GM23338 (cell line): ENCODE measurements at places on chromosomes 2 and 18. TPM values are rescaled to one million over a fixed set of nuclear protein-coding genes. Genes with fewer than 3 reads are reported as not detected.

The C2orf15 gene
- total RNA-seq, result 6.4 and 8.4 TPM in 2 replicates

DNA sequence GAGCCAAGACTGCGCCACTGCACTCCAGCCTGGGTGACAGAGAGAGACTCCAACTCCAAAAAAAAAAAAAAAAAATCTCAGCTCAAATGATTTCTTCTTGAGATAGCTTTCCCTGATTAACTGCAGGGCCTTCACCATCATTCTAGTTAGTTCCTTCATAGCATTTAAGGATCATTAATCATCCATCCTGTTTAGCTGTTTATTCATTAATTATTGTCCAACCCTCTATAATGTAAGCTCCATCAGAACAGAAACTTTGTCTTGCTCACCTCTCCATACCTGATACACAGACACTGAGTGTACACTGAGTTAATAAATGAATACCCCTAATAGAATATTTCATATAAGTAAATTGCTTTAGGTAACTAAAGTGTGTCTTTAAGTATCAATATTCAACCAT, 42.2 kb upstream of the ENOSF1 start:
- DNase-seq, result no peak

The GAREM1 gene
- 5.6 and 6.0 TPM in 2 replicates for total RNA-seq

The ABCG5 gene
- total RNA-seq, result not detected in 2 replicates

The B3GNT2 gene
- 70.4 and 73.1 TPM in 2 replicates for total RNA-seq

- no peak for DNase-seq
These were observed 65.8 kb upstream of the CRIM1 start for GRCh38 chr2:36289731-36290130.

- DNase-seq, result peak; percentile 62
These were observed 699 bp upstream of the RAPGEF4 start for GRCh38 chr2:172734711-172735581.

DNA sequence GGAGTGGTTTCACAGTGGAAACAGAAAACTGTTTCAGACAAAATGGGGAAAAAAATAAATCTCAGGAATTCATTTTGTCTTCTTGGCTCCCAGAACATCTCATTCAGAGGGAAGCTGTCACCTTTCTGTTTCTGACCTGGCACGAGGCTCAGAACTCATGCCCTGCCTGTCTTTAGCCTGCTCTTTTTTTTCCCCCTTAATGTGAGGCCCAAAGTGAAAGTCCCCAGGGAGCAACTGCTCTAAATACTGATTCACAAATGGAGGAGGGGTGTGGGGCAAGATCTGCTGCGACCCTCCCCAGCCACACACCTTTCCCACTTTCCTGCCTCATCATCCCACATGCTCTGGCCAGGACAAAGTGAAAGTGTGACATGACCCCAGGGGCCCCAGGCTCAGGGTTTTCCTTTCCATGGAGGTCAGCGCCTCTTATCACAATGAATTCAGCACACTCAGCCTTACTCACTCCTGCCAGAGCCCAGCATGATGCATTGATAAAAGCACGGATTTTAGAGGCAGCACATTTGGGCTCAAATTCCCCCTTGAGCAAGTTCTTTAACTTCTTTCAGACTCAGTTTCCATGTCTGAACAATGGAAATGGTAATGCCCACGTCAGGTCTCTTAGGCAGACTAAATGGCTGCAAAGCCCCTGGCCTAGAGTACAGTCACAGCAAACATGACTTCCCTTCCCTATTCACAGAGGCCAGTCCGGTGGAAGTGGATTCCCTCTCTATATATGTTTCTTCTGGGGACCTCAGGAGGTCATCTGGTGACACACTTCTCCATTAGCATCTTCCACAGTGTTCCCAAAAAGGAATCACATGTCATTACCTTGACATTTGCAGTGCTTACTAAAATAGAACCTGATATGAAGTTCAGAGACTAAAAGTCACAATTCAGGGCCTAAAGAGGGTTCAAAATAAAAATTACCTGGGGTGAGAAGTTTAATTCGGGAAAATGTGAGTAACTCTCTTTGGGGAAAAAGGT, 55.3 kb upstream of the TMEM163 start:
- DNase-seq, result peak; percentile 11

The MAPRE3 gene
- total RNA-seq, result 3.7 and 4.5 TPM in 2 replicates

The HADHA gene
- 88.9 and 92.3 TPM in 2 replicates for total RNA-seq

DNA sequence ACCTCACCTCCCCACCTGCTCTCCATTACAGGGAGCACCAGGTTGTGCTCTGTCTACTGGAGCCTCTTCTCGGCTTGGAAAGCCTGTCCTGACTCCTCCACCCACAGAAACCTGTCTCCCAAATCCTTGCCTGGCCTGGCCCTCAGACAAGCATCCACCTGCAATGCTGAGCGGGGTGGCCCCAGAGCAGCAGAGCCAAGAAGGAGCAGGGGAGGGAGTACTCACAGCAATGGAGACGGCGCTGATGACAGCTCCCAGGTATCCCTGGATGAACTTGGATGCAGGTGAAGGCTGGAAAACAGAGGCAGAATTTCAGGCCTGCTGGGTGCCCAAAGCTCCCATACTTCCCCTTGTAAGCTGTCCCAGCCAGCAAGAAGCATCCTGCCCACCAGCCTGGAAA, 72.8 kb downstream of the SFXN5 start:
- DNase-seq, result no peak

DNA sequence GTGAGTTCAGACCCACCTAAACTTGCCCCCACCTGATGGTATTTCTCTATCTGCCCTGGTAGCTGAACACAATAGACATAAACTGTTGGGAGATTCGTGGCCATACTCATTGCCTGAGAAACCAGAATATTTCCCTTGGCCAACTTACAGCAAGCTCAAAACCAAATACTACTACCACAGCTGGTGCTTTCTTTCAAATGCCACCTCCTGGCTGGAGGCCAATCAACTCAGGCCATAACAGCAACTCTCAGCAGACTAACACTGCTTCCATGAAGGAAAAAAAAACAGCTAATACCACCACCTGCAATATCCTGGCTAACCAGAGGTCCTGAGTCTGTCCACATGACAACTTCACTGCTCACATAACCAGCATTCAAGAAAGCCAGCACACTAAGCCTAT, 373.1 kb downstream of the CMPK2 start:
- DNase-seq, result no peak

DNA sequence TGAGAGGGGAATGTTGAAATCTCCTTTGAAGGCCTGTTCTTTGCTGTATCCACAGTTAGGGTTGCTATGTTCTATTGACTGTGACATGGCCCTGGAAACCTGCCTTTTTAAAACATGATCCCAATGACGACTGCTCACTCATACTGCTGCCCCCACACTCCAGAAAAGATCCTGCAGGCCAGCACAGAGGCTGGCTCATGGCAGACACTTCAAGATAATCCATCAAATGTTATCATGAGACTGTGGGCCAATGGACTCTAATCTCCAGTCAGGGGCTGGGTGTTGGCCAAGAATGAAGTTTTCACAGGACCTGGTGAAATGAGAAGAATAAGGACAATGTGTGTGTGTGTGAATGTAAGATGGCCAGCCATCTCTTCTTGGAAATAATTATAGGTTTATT, 59.0 kb upstream of the THOC1 start:
- no peak for DNase-seq

GRCh38 chr2:216584112-216584511, 49.1 kb upstream of the IGFBP2 start:
- no peak for DNase-seq

- DNase-seq, result peak; percentile 61
These were observed 417.9 kb downstream of the HRH4 start for GRCh38 chr18:24878289-24878688.

DNA sequence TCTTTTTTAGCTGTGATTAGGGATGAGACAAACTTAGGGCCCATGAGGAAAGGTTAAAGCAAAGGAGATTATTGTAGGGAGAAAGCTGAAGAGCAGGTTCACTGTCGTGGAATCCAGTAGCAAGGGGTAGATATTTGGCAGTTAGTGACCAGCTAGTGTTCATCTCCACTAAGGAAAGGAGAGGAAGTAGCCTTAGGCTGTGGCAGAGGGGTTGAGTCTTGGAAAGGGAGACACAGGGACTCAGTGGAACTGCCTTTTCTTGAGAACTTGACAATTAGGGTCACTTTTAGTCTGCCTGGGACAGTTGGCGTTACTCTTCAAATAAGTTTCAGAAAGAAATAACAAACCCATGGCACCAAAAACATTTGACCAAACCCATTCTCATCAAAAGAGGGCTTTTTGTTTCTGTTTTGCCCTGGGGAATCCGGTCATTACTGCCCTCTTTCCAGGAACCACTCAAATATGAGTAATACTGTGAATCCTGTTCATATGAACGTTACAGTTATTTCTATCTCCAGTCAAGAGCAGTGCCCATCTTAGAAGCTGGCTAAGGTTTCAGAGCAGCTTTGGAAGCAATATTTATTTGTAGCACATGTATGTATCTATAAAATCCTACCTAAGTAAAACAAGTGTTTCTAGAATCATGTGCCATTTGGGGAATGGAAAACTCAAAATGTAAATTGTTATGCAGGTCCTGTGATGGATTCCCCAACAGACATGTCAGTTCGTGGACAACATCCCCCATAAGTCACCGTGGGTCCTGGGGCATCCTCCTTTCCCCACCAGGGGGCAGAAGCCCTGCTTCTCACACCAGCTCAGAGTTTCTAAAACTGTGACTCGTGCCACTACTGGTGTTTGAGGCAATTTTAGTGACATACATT, 77.3 kb upstream of the PHLPP1 start:
- DNase-seq, result peak; percentile 77

The XIRP2 gene
- total RNA-seq, result 0.08 and 0.17 TPM in 2 replicates

DNA sequence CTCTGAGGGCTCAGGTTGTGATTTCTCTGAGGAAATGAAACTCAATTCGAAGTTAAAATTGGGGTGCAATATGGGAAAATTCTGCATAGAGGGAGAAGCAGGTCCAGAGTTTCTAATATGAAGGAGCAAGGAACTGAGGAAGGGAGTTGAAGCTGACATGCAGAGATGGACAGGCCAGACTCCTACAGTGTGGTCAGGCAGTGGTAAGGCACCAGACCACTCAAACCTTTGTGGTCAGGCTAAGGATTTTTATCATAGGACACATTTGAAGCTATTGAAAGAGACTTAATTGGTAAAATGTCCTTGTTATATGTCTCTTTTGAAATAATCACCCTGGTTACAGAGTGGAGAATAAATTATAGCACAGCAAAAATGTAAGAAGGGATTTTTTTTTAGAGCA, 1074.8 kb upstream of the CDH2 start:
- no peak for DNase-seq

- no peak for DNase-seq
These were observed 28.2 kb upstream of the SLC8A1 start for GRCh38 chr2:40480073-40480472.

DNA sequence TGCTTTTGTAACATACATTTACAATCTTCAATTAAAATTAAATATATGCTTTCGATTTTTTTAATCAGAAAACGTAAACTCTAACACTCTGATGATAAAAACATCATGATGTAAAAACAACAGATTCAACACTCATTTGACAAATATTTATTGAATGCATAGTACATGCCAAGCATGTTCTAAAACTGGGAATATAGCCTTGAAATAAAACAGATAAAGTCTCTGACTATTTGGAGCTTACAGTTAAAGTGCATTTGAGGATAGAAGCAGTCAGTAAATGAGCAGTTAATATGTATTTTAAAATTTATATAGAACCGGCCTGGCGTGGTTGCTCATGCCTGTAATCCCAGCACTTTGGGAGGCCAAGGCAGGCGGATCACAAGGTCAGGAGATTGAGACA, 47.8 kb downstream of the TMX3 start:
- DNase-seq, result no peak

DNA sequence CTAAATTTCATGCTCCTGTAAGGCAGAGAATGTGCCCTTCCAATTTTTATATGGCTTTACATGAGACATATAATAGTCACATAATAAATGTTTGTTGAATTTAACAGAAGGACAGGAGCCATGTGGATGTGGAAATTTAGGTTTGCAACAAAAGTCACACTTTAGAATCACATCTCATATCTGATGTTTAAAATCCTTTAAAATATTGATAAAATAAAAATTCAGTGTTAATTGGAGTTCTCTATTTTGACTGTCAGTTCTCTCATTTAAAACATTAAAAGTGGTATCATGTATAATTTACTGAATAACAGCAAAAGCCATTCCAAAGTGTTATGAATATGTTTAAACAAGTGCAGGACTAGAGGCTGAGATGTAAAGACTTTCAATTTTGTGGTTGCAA, 594.1 kb downstream of the LRRTM4 start:
- no peak for DNase-seq

- DNase-seq, result no peak
These were observed 21.6 kb upstream of the SPATA3 start for GRCh38 chr2:230974096-230974913.

- DNase-seq, result no peak
These were observed 825.8 kb downstream of the SOCS6 start for GRCh38 chr18:71114550-71115210.

The PELI1 gene
- total RNA-seq, result 56.6 and 61.8 TPM in 2 replicates

GRCh38 chr2:39567507-39567906, 98.2 kb upstream of the TMEM178A start:
- no peak for DNase-seq

The LYG2 gene
- total RNA-seq, result 1.2 TPM in 1 of 2 replicates, not detected in the other

GRCh38 chr18:8957731-8958130, 144.8 kb upstream of the NDUFV2 start:
- no peak for DNase-seq

- peak; percentile 46 for DNase-seq
These were observed 51.2 kb downstream of the NEDD4L start for GRCh38 chr18:58095222-58095621.

- DNase-seq, result no peak
These were observed 403.2 kb downstream of the THSD7B start for GRCh38 chr2:137168552-137168951.

- peak; percentile 31 for DNase-seq
These were observed 4.0 kb downstream of the PTPN2 start for GRCh38 chr18:12879840-12880540.

DNA sequence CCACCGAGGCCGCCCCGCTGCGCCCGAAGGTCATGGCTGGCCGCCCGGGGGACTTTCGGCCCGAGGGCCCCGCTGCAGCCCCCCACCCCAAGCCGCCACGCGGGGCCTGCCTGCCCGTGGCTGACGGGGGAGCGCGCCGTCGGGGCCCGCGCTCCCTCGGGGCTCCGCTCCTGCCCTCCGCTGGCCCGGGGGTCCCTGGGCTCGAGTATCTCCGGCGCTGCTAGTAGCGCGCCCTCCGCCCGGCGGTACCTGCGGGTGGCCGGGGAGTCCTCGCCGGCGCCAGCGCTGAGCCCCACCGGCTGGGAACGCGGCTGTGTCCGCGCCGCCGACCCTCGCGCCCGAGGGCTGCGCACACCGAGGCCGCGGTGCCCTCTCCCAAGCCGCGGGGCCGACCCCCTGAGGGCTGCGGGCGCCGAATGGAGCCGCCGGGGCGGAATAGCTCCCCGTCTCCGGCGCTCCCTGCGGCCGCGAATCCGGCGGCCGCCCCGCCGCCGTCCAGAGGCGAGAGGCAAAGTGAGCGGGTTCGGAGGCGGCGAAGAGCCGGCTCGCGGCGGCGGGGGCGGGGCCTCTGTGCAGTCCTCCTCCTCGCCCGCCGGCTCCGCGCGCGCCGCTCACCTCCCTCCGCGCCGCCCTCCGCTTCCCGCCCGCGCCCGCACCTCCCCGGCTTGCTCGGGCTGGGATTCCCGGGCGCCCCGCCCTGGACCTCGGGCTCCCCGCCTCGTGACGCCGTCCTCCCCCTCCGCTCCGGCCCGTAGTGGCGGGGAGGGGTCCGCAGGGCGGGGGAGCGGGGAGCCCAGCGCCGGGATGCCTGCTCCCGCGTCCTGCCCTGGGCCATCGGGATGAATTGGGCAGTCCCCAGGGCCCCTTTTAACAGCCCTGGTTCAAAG, at the start of gene KCNG3:
Gene KCNG3 (minus strand): TSS at position 515 of the 887 bp plus-strand sequence. CDS start 481 bp downstream, at position 34.
- DNase-seq, result peak; percentile 89
